ENCODE measurements at places on chromosomes 1 and 21. TPM values are rescaled to one million over a fixed set of nuclear protein-coding genes. Genes with fewer than 3 reads are reported as not detected.
A peak's percentile ranks its signal among the peaks of the same experiment; 100 is the strongest.

Gene CSMD2
- total RNA-seq = 3.0 TPM

GRCh38 chr1:192703283-192704206 is 67.6 kb downstream of the RGS13 start:
- no peak for DNase-seq

DNA sequence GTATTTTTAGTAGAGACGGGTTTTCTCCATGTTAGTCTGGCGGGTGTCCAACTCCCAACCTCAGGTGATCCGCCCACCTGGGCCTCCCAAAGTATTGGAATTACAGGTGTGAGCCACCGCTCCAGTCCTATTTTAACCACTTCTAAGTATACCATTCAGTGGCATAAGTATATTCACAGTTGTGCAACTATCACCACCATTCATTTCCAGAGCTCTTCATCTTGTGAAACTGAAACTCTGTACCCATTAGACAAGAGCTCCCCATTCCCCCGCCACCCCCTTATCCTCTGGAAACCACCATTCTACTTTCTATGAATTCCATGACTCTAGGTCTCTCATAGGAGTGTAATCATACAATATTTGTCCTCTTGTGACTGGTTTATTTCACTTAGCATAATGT is 40.2 kb upstream of the CAMTA1 start:
- DNase-seq = no peak

Gene SASS6
- total RNA-seq = 5.2 TPM

Gene CFAP57
- total RNA-seq = under 0.01 TPM

Gene SPRR2B
- not detected for total RNA-seq

DNA sequence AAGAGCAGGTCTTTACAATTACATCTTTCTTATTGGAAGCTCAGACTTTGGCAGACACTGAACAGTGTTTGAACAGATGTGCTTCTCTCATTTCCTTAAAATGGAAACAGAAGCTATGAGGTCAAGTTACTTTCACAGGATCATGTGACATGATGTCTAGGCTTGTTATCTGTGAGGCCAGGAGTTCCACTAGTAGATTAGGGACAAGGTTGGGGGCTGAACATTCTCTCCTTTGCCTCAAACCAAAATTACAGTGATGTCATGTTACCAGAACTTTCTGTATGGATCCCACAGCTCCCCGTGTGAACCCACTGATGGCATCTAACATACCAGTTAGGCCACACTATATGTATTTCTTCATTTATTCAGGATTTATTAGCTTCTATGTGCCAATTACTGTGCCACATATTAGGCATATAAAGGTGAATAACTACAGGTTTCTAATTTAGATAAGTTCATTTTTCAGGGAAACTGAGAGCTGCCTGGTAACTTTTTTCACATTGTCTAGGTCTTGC is 6.0 kb downstream of the DYNLT5 start:
- peak; percentile 45 for DNase-seq

Gene TMIGD3
- total RNA-seq = 0.43 TPM

GRCh38 chr1:109075531-109076490 is at the start of gene TAF13:
Gene TAF13, minus strand, starts transcription at chr1:109076003. Its CDS starts 56 bp downstream, at chr1:109075947.
- peak; percentile 98 for DNase-seq

GRCh38 chr1:161038523-161039153 is at the start of gene TSTD1:
Gene TSTD1, minus strand, starts transcription at chr1:161038964. Its CDS starts 75 bp downstream, at chr1:161038889.
- DNase-seq = no peak

Gene FCRL1
- not detected for total RNA-seq

Gene GNPAT
- 53.1 TPM for total RNA-seq
